Renal pelvis (tissue), 12 donors: ENCODE measurements at places on chromosomes 11 and 22.

GRCh38 chr11:69333879-69334278, 39.9 kb downstream of the MYEOV start:
- DNase-seq = no peak

DNA sequence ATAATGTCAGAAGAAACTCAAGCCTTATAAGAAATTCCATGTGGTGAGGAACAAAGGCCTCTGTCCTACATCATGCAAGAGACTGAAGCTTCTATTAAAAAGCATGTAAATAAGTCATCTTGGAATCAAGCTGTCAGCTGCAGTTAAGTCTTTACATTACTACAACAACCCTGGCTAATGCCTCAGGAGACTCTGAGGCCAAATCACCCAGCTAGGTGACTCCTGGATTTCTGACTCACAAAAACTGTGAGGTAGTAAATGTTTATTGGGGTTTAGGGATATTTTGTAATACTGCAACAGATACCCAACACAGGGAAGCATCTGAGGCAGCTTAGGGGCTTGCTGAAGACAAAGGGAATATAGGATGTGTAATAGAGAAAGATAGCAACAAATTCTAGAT, 89.6 kb downstream of the C11orf87 start:
- DNase-seq = no peak

DNA sequence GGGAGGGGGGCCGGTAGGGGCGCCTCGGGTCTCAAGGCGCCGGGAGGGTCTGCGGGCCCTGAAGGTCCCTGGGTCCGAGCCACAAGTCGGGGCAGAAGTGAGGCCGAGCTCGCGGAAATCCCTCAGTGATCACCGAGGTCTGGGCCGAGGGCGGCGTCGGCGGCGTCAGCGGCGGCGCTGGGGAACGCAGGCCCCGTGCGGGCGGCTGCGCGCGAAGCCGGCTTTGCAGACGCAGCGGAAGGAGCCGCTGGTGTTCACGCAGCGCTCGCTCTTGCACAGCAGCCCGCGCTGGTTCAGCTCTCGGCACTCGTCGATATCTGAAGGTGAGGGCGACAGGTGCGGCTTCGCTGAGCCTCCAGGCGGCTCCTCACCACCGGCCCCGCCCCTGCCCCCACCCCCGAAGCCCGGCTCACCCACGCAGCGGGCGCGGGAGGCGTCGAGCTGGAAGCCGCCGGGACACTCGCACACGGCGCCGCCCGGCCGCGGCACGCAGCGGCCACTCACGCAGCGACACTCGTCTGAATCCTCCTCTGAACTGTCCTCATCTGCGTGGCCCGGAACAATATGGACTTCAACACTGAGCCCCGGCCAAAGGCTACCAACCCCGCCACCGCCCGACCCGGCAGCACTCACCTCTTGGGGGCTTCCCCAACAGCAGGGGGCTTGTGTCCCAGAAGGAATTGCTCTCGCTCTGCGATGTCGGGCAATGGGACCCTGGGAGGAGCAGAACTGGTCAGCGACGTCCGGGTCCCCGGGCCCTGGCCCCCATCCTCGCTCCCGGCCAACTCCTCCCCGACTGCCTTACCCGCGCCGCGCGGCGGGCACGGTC, 14.2 kb downstream of the SCYL1 start:
- DNase-seq = no peak

- no peak for DNase-seq
Measured at GRCh38 chr11:84381666-84382065, 1095.5 kb upstream of the CCDC90B start.

DNA sequence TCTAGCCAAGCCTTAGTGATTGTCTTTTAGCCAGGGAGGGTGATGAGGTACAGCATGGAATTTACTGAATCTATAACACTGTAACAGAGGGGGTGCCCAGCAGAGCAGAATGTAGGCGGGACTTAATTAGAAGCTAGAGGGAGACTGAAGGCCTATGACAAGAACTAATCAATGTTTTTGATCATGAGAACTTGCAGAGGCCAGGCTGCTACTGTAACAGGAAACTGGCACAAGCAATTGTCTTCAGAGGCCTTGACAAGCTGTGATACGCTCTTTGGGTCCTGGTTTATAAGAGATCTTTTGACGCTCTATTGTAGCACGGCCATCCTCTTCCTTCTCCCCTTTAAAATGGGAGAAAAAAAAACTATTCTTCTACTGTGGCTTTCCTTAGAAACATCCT, 1297.3 kb downstream of the JRKL start:
- DNase-seq = no peak

- DNase-seq = no peak
Measured at GRCh38 chr11:47854667-47855066, 6.5 kb upstream of the NUP160 start.

- DNase-seq = no peak
Measured at GRCh38 chr11:94243571-94244515, 60.5 kb upstream of the IZUMO1R start.

- peak; percentile 74 for DNase-seq
Measured at GRCh38 chr11:63945477-63946163, 6.8 kb downstream of the NAA40 start.

DNA sequence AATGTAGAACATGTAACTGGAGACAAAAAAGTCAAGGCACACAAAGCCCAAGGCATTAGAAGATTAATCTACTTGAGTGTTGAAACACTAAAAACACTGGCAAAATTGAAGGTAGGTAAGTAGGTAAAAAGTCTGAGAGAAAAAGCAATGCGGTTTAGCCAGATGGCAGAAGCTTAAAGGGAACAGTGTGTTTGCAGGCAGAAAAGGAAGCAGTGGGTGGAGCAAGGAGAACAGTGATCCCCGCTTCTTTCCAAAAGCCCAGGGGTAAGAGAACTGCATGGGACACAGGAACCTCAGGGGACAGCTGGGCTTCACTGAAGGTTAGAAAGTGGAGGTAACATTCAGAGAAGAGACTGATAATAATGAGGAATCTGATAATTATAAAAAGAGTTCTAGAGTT, 16.0 kb downstream of the MRE11 start:
- no peak for DNase-seq

DNA sequence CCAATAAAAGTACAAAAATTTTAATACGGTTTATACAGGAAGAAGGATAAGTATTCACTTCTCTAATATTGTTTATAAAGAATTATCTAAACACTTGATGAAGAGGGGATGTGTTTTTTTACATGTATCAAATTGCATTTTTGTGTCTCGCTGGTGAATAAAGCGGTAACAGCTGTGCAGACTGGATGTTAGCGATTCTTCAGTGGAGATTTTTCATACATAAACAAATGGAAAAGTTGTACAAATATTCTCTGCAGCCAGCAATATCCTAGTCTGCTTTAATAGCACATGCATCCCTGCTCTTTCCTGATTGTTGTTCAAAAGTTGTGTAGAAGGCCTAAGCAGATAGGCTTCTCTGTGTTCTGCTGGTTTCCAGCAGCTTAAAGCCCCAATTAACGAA, 369.3 kb downstream of the SOX6 start:
- DNase-seq = no peak

DNA sequence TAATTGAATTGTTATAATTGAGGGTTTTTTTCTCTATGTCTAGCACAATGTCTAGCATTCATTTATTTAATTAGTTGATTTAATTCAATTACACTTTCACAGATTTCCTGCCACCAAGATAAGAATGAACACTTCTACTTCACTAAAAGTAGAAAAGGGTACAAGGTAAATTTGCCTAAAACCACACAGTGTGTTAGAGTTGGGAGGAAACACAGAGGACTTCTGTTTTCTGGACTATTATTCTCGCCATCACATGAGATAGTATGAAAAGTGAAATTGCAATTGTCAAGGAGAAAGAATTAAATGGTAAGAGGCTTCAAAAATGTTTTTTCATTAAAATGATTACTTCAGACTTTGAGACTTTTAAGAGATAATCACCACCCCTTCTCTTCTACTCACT, 109.5 kb downstream of the ETS1 start:
- no peak for DNase-seq

DNA sequence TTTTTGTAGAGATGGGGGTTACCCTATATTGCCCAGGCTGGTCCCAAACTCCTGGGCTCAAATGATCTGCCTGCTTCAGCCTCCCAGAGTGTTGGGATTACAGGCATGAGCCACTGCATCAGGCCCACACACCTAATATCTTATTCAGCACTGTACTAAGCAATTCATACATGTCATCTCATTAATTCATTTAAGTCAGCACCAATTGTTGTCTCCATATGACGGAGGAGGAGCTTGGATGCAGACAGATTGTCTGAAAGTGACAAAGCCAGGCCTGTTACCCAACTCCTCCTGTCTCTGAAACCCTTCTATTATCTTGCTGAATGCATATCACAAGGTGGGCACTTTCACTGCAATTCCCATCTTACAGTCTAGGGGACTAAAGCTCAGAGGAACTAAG, 57.5 kb upstream of the ALX4 start:
- no peak for DNase-seq

- no peak for DNase-seq
Measured at GRCh38 chr11:113818426-113818825, 38.8 kb downstream of the CLDN25 start.

DNA sequence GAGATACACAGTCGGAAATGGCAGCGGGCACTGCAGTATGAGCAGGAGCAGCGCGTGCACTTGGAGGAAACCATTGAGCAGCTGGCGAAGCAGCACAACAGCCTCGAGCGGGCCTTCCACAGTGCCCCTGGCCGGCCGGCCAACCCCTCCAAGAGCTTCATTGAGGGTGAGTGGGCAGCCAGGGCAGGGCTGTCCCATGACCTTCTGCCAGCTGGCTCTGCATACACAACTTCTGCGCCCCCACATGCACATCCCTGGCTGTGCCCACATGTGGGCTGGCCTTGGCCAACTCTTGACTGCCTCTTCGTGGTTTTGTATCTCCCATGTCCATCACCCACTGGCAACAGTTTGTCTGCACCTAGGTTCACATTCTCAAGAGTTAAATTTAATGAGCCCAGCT, 81.1 kb downstream of the MORC2 start:
- DNase-seq = no peak

- DNase-seq = no peak
Measured at GRCh38 chr11:35064114-35064800, 74.7 kb upstream of the CD44 start.

GRCh38 chr22:31075961-31076360, 5.2 kb upstream of the SMTN start:
- DNase-seq = no peak

DNA sequence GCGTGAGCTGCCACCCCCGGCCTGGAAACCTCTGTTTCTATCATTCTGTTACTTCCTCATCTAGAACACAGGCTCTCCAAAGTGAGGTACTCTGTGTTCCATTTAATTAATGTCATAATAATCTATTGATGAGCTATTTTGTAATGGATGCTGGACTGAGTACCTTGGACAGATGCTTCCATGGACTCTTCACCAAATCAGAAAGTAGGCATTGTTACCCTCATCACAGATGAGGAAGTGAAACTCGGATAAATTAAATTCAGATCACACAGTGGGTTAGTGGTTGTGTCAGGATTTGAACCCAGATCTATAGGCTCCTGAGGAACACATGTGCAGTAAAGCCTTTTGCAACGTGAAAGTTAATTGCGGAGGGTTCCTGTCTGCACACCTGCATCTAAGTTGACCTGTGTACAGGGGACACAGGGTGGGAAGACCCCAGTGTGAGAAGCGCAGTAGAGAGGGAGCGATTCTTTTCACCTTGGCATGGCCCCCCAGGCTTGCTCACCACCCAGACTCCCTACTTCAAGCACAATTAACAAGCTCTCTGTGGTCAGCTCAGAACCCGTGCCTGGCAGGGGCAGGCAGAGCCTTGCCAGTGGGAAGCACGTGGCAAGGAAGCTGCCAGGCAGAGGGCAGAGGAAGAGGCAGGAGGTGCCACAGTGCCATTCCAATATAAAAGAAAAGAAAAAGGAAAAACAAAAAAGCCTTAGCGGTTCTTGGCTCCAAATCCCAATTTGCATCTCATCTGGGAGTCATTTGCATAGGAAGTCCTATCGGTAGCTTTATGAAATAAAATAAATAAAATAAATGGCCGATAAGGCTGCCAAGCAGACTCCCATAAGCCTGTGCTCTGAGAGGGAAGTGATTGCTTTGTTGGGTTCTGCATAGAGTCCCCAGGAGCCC, 239.3 kb downstream of the GRIK4 start:
- no peak for DNase-seq

DNA sequence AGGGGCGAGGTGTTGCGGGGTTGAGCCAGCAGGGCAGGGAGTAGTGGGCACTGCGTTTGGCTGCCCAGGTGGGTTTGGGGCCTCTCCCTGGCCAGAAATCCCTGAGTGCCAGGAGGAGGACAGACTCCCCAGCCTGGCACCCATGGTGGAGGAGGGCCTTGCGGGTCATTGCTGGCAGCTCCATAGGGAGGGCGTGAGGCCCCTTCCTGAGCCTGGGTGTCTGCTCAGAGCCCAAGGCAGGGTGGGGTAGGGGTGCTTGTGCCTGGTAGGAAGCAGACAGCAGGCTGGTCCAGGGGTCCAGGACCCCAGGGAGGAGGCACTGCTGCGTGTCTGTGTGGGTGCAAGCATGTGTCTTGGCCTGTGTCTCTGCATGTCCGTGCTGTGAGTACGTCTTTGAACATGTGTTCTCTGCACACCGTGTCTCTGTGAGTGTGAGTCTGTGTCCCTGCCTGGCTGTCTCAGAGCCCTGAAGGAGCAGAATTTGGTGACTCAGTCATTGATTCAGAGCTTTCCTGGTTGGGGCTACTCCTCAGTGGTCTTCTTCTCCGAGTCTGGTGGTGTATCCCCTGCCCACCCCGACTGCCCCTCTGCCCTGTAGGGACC, 3.9 kb downstream of the TSPAN4 start:
- DNase-seq = no peak

- no peak for DNase-seq
Measured at GRCh38 chr11:119744577-119744976, 15.6 kb upstream of the NECTIN1 start.

DNA sequence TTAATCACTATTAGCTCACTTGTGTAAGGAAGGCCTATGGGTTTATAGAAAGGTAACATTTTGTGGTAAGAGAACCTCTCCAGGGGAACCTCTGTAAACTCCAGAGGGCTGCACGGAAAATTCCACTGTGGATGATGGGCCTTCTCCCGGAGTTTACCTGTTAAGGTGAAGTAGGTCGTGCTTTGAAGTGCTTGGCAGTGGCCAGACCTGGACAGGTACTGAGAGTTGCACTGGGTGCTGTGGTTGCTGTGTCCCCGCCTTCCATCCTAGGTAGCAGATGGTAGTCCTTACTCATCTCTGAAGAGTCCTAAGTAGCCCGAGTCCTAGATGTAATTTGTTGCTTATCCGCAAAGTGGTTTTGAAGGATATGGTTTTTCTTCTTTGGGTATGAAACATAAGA, 133.4 kb downstream of the TEAD1 start:
- DNase-seq = no peak

DNA sequence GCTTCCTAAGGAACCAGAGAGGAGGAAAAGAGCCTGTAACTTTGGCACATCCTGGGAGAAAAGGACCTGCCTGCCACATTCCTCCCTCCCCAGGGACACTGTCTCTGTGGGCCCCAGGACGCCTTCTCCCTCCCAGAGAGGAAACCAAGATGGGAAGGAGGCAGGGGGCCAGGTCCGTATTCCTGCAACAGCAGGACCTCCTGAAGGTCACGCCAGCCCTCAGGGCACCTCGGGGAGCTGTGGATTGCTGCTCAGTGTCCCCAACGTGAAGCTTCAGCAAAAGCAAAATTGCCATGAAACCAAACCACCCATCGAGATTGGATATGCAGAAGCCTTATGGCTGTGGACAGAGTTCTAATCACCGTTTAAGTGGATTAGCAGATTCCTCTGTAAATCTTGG, 86.7 kb downstream of the ARHGAP8 start:
- DNase-seq = no peak

GRCh38 chr22:50001388-50002231, 11.0 kb downstream of the IL17REL start:
- DNase-seq = no peak
